ENCODE measurements at places on chromosomes 6 and 20. TPM values are rescaled to one million over a fixed set of nuclear protein-coding genes. Genes with fewer than 3 reads are reported as not detected.

- no peak overlapping the region for H3K4me3 ChIP-seq
- no peaks in the 10 kb centered on the region for H3K27me3 ChIP-seq
- no peak overlapping the region for H3K27ac ChIP-seq
- no peak for DNase-seq
- no peaks in the 10 kb centered on the region for H3K36me3 ChIP-seq
These were observed 77.8 kb downstream of the BMP7 start for GRCh38 chr20:57188576-57189079.

- H3K4me3 ChIP-seq, result no peak overlapping the region
- H3K27me3 ChIP-seq, result no peaks in the 10 kb centered on the region
- no peak overlapping the region for H3K27ac ChIP-seq
These were observed 57.4 kb downstream of the PRL start for GRCh38 chr6:22239261-22239921.

GRCh38 chr6:35759426-35759825 lies 17.0 kb upstream of the CLPSL2 start:
- H3K4me1 ChIP-seq, result peaks cover 5% of the 10 kb centered on the region
- no peaks in the 10 kb centered on the region for H3K36me3 ChIP-seq
- DNase-seq, result no peak
- H3K27me3 ChIP-seq, result peaks cover 43% of the 10 kb centered on the region

DNA sequence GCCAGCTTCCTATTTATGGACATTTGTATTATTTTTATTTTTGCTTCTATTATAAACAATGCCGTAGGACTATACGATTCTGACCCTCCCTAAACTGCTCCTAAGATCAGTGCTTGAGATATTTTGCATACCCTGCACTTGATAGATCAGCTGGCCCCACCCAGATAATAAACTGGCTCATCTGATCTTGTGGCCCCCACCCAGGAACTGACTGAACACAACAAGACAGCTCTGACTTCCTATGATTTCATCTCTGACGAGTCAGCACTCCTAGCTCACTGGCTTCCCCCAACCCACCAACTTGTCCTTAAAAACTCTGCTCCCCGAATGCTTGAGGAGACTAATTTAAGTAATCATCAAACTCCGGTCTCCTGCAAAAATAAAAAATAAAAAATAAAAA lies 34.9 kb upstream of the TFAP2A start:
- H3K27me3 ChIP-seq, result no peaks in the 10 kb centered on the region
- H3K4me3 ChIP-seq, result no peak overlapping the region
- H3K27ac ChIP-seq, result no peak overlapping the region
- H3K36me3 ChIP-seq, result no peaks in the 10 kb centered on the region
- no peak for DNase-seq

DNA sequence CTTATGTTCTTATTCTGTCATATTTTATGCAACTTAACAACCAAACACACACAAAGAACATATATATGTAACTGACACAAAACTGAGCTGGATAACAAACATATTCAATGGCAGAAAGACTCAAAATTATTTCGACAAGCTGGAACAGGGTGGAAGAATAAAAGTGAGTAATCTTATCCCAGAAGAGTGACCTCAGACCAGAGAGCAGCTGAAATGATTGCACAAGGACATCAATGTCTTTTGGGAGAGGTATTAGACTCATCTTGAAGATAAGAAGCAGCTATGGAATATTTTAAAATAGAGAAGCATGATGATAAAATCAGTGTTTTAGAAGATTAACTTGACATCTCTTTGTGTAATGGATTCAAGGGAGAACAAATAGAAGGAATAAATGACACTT lies 191.6 kb upstream of the PRDM1 start:
- no peaks in the 10 kb centered on the region for H3K27me3 ChIP-seq
- H3K27ac ChIP-seq, result no peak overlapping the region
- no peaks in the 10 kb centered on the region for H3K4me1 ChIP-seq
- H3K4me3 ChIP-seq, result no peak overlapping the region

Gene DEFB124
- total RNA-seq, result not detected

Gene RIMS4
- total RNA-seq, result 0.64 TPM

Gene SLC16A10
- 73.5 TPM for total RNA-seq

Measured in suprapubic skin (tissue), 4 donors.